IMR-90 (cell line): ENCODE measurements at places on chromosomes 1 and 21. TPM values are rescaled to one million over a fixed set of nuclear protein-coding genes. Genes with fewer than 3 reads are reported as not detected.
A peak's percentile ranks its signal among the peaks of the same experiment; 100 is the strongest.

DNA sequence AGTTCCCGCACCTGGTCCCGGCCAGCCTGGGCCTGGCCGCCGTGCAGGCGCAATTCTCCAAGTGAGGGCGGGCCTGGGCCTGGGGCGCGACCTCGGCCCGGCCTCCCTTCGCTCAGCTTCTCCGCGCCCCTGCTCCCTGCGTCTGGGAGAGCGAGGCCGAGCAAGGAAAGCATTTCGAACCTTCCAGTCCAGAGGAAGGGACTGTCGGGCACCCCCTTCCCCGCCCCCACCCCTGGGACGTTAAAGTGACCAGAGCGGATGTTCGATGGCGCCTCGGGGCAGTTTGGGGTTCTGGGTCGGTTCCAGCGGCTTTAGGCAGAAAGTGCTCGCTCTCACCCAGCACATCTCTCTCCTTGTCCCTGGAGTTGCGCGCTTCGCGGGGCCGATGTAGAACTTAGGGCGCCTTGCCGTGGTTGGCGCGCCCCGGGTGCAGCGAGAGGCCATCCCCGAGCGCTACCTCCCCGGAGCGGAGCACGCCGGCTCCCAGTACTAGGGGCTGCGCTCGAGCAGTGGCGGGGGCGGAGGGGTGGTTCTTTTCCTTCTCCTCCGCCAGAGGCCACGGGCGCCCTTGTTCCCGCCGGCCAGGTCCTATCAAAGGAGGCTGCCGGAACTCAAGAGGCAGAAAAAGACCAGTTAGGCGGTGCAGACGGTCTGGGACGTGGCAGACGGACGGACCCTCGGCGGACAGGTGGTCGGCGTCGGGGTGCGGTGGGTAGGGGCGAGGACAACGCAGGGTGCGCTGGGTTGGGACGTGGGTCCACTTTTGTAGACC, 1.2 kb downstream of the OLIG1 start:
- no peak overlapping the region for H3K4me3 ChIP-seq
- H3K4me1 ChIP-seq, result peaks cover 2% of the 10 kb centered on the region; the same call in 1 of the 2 replicates
- no peak for DNase-seq
- peaks cover 93% of the 10 kb centered on the region for H3K27me3 ChIP-seq
- no peak overlapping the region for H3K27ac ChIP-seq

GRCh38 chr1:173733912-173734311, 19.1 kb downstream of the KLHL20 start:
- no peak overlapping the region for H3K27ac ChIP-seq
- H3K4me3 ChIP-seq, result no peak overlapping the region
- no peaks in the 10 kb centered on the region for H3K4me1 ChIP-seq
- DNase-seq, result no peak

GRCh38 chr1:8439015-8439702, 121.2 kb downstream of the SLC45A1 start:
- H3K27ac ChIP-seq, result peak overlapping the region; percentile 70; the same call in 1 of the 2 replicates
- H3K4me3 ChIP-seq, result no peak overlapping the region
- peak; percentile 88 for DNase-seq
- 0 out of 2 replicates have a peak, but pooled peaks cover 3% of the 10 kb centered on the region for H3K36me3 ChIP-seq
- H3K4me1 ChIP-seq, result peaks cover 16% of the 10 kb centered on the region

- H3K4me1 ChIP-seq, result no peaks in the 10 kb centered on the region
- H3K36me3 ChIP-seq, result no peaks in the 10 kb centered on the region
- H3K4me3 ChIP-seq, result no peak overlapping the region
- peaks cover 73% of the 10 kb centered on the region for H3K27me3 ChIP-seq
- no peak overlapping the region for H3K27ac ChIP-seq
- no peak for DNase-seq
Observed at GRCh38 chr1:22321917-22322316, 129.7 kb upstream of the ZBTB40 start.

DNA sequence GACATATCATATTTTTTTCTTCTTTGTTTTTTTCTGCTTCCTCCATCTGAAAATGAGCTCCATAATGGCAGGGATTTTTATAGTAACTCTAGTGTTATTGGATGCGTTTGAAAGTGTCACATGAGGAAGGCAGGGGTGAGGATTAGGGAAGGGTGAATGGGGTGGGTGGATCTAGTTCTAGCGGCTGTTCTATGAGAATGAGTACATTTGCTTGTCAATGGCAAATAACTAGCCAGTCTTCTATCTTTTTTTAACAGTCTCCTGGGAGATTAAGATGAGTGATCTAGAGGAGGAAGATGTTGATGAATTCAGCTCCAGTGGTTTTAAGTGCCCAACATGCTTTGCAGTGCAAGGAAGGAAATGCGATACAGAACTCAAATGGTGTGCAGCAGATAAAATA, 5.8 kb downstream of the OR14I1 start:
- H3K27me3 ChIP-seq, result no peaks in the 10 kb centered on the region
- no peaks in the 10 kb centered on the region for H3K36me3 ChIP-seq
- no peak overlapping the region for H3K4me3 ChIP-seq
- H3K4me1 ChIP-seq, result no peaks in the 10 kb centered on the region
- DNase-seq, result no peak

GRCh38 chr1:193543259-193543658, 356.8 kb upstream of the B3GALT2 start:
- H3K27ac ChIP-seq, result no peak overlapping the region
- no peaks in the 10 kb centered on the region; the same call in 1 of the 2 replicates for H3K4me1 ChIP-seq
- no peaks in the 10 kb centered on the region for H3K27me3 ChIP-seq

GRCh38 chr1:109027841-109028240, 14.1 kb downstream of the WDR47 start:
- no peaks in the 10 kb centered on the region for H3K27me3 ChIP-seq
- no peak overlapping the region for H3K27ac ChIP-seq
- peaks cover 2% of the 10 kb centered on the region; the same call in 1 of the 2 replicates for H3K36me3 ChIP-seq
- H3K4me3 ChIP-seq, result no peak overlapping the region

DNA sequence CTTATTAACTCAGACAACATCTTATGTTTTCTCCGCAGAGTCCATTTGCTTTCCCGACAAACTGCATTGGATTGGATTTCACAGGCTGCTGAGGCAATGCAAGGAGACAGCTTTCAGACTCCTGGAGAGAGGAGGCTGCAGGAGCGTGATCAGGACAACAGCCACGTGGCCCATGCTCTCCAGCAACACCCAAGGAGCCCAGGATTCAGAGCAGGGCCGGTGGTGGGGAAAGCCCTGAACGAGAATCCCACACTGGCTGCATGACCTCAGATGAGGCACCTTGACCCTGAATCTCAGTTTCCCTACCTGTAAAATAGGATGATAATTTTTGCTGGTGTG, 78.3 kb upstream of the NFASC start:
- no peak overlapping the region for H3K27ac ChIP-seq
- no peaks in the 10 kb centered on the region; the same call in none of the 2 replicates for H3K27me3 ChIP-seq
- H3K4me3 ChIP-seq, result no peak overlapping the region
- no peaks in the 10 kb centered on the region for H3K36me3 ChIP-seq

GRCh38 chr1:30014031-30014430, 709.4 kb downstream of the MATN1 start:
- H3K4me1 ChIP-seq, result no peaks in the 10 kb centered on the region
- no peaks in the 10 kb centered on the region for H3K36me3 ChIP-seq
- no peaks in the 10 kb centered on the region; the same call in 1 of the 2 replicates for H3K27me3 ChIP-seq
- H3K4me3 ChIP-seq, result no peak overlapping the region
- no peak for DNase-seq

DNA sequence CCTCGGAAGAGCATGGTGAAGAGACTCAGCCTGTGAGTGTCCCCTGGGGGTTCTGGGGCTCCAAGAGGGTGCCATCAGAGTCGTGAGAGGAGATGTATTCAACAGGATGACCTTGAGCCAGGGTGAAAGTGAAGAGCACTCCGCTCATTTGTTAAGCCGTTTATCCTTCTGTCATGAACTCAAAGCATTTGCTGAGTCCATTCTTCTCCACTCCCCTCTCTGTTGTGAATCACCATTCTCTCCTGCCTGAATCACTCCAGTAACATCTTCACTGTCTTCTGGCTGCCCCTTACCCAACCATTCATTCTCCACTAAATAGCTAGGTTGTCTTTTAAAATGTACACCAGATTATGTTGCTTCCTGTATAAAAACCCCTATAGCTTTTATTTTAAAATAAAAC, 102.2 kb downstream of the RGL1 start:
- DNase-seq, result peak; percentile 44
- no peak overlapping the region for H3K4me3 ChIP-seq
- H3K36me3 ChIP-seq, result peaks cover 20% of the 10 kb centered on the region

- H3K27ac ChIP-seq, result no peak overlapping the region
- no peak for DNase-seq
- no peaks in the 10 kb centered on the region for H3K36me3 ChIP-seq
- no peak overlapping the region for H3K4me3 ChIP-seq
- no peaks in the 10 kb centered on the region for H3K4me1 ChIP-seq
Observed at GRCh38 chr1:88293691-88294190, 390.3 kb upstream of the PKN2 start.

DNA sequence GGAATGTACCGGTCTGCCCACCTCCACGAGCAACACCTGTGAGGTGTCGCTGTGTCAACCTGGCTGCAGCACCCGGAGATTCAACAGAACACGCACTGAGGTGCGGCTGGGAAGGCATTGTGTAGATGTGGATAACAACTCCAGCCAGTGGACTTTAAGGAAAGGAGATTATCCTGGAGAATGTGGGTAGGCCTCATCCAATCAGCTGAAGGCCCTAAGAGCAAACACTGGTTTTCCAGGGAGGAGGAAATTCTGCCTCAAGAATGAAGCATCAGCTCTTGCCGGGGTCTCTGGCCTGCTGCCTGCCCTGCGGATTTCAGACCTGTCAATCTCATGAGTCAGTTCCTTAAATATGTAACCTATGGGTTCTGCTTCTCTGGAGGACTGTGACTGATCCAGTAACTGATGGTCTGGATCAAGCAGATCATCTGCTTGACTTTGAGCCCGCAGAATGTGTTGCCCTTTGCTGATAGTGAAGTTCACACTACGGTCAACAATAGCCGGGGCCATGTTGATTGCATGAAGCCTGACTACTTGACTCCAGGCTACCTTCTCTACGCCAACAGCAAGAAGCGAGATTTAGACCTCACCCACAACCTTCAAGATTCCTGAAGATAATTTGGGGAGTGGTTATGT, 15.9 kb upstream of the PRDM15 start:
- H3K36me3 ChIP-seq, result peaks cover 15% of the 10 kb centered on the region; the same call in 1 of the 2 replicates
- H3K4me3 ChIP-seq, result no peak overlapping the region
- H3K27me3 ChIP-seq, result no peaks in the 10 kb centered on the region
- peak overlapping the region; percentile 68; the same call in 1 of the 2 replicates for H3K27ac ChIP-seq
- peaks cover 14% of the 10 kb centered on the region for H3K4me1 ChIP-seq

GRCh38 chr1:46687921-46688509, 16.4 kb downstream of the TEX38 start:
- H3K4me1 ChIP-seq, result 0 out of 2 replicates have a peak, but pooled peaks cover 4% of the 10 kb centered on the region
- DNase-seq, result no peak
- peaks cover 44% of the 10 kb centered on the region for H3K36me3 ChIP-seq
- H3K27me3 ChIP-seq, result no peaks in the 10 kb centered on the region
- no peak overlapping the region for H3K27ac ChIP-seq

DNA sequence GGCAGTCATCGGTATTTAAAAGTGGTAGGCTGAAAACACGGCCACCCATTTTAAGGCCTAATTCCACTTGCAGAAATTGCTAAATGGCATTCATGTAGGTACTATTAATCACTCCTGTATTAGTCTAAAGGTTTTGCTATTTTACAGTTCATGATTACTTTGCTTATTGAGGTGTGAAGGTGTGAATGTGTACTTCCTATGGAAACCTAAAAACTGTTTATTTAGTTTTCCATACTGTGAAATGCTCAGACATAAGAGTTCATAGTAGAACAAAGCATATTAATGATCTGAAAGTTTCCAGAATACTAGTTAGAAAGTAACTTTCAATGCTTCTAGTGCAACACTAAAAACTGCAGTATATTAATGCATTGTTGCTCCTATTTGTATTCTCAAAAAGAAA, 69.8 kb downstream of the ITGB3BP start:
- peaks cover 2% of the 10 kb centered on the region; the same call in 1 of the 2 replicates for H3K4me1 ChIP-seq
- no peaks in the 10 kb centered on the region for H3K27me3 ChIP-seq
- no peak overlapping the region for H3K27ac ChIP-seq
- no peak overlapping the region for H3K4me3 ChIP-seq

DNA sequence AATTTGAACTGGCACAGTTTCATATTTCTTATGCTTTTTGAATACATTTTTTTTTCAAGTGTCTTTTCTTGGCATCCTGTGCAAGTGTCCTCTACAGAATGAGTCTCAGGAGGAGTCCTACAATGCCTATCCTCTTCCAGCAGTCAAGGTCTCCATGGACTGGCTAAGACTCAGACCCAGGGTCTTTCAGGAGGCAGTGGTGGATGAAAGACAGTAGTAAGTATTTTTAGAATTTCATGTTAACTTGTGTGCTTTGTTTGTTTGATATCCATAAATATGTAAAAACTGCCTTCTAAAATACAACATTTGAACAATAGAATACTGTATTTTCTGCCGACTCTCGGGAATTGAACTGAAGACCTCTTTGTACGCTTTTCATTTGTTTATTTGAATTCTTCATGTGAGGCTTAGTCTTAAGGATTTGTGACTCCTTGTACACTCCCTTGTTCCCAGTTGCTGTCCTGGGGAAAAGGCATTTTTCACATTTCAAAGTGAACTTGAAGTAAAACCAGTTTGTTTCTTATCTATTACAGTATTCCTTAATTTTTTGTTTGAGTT, 56.6 kb downstream of the NCF2 start:
- no peak overlapping the region for H3K4me3 ChIP-seq
- H3K27me3 ChIP-seq, result no peaks in the 10 kb centered on the region
- H3K4me1 ChIP-seq, result no peaks in the 10 kb centered on the region
- DNase-seq, result no peak

GRCh38 chr1:63316984-63317816, 5.2 kb upstream of the FOXD3 start:
- no peaks in the 10 kb centered on the region for H3K4me1 ChIP-seq

DNA sequence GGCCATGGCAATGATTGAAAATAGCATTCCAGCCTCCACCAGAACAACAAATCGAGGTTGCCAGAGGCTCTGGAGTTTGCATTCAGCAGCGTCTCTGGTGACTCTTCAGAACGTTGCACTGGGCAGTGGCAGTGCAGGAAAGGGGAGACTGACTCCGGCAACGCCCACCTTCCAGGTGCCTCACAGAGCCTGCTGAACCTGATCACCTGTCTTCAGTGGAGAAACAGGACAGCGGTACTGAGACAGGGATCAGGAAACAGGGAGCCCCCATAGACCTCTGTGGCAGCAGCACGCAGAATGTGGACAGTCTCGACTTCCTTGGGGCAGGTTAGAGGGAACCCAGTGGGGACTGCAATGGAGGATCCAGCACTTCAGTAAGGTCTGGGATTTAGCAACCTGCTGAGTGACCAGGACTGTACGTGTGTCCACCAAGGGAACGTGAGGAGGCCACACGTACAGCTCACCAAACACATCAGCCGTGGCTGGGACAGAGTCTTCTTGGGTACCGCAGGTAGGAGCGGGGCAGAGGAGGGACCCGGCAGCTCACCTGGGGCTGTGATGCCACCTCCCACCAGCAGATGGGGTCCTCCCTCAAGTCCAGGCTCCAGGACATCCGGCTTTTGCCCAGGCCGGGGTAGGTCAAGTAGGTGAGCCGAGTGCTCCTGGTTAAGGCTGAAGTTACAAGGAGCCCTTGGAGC, 128.6 kb downstream of the PRDM2 start:
- H3K4me1 ChIP-seq, result no peaks in the 10 kb centered on the region

The SERINC2 gene
- 2.0 and 3.1 TPM in 2 replicates for total RNA-seq

The LRRC8C gene
- total RNA-seq, result 12.9 and 15.3 TPM in 2 replicates

The CNTN2 gene
- total RNA-seq, result 0.28 TPM in 1 of 2 replicates, not detected in the other

The PDC gene
- not detected in 2 replicates for total RNA-seq

The BMP8B gene
- total RNA-seq, result not detected in 2 replicates

The GFI1 gene
- total RNA-seq, result under 0.01 TPM in 2 replicates

The HOOK1 gene
- not detected in 2 replicates for total RNA-seq

The KRTAP19-6 gene
- total RNA-seq, result not detected in 2 replicates

The CC2D1B gene
- total RNA-seq, result 15.6 and 17.2 TPM in 2 replicates

The RXFP4 gene
- not detected in 2 replicates for total RNA-seq

The FCRL2 gene
- total RNA-seq, result not detected in 2 replicates

The AVPR1B gene
- total RNA-seq, result not detected in 2 replicates

The CENPF gene
- 51.8 and 80.0 TPM in 2 replicates for total RNA-seq
